ENCODE measurements at places on chromosomes 12 and 14. TPM values are rescaled to one million over a fixed set of nuclear protein-coding genes. Genes with fewer than 3 reads are reported as not detected.

P3H3 gene
- 56.4 TPM for total RNA-seq

SCN8A gene
- 1.2 TPM for total RNA-seq

TBC1D30 gene
- 16.0 TPM for total RNA-seq

CCDC196 gene
- not detected for total RNA-seq

RD3L gene
- not detected for total RNA-seq

RTL1 gene
- total RNA-seq: not detected

BBOF1 gene
- total RNA-seq: 2.5 TPM

NTS gene
- 27.4 TPM for total RNA-seq

CPSF2 gene
- 69.4 TPM for total RNA-seq

RFX4 gene
- total RNA-seq: not detected

OAS1 gene
- not detected for total RNA-seq

SMARCD1 gene
- total RNA-seq: 68.1 TPM

B4GALNT1 gene
- 19.8 TPM for total RNA-seq

FITM1 gene
- total RNA-seq: 0.88 TPM

KLRD1 gene
- not detected for total RNA-seq

CDH24 gene
- 8.7 TPM for total RNA-seq

All from G401 (cell line).